ENCODE measurements at places on chromosomes 16 and 17.

DNA sequence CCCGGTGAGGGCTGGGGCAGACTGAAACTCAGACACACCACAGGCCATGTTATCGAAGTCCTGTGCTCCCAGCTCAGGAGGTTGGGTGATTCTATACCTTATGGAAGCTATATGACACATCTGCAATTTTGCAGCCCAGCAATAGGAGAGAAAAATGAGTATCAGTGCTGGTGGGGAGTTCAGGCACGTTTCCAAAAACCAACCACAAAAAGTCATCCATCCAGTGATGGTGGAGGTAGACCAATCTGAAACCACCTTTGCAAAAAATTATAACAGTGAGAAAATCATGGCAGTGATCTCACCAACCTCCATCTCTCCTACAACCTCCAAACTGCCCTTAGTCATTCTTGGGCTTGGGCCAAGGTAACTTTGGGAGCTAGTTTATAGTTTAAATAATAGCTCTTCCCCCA is 327.9 kb downstream of the SLC39A11 start:
- no peak for DNase-seq

- peak; percentile 66 for DNase-seq
These were observed 31.0 kb downstream of the HASPIN start for GRCh38 chr17:3754458-3755334.

GRCh38 chr17:30395398-30396022 is 16.8 kb downstream of the CPD start:
- no peak for DNase-seq

DNA sequence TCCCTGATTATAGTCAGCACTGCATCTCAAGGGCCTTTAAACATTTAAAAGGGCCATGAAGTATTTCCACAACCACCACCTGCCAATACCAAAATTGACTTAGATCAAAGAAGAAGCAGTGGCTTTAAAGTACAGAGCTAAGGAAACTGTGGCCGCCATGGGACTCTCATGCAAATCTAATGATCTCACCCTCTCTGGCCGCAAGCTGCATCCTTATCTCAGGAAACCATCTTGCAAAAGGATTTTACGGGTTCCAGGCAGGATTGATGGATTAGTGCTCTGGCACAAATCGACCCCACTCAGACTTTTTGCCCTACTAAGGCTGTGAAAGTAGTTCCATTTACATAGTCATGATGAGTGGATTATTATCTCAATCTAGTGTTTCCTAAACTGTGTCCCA is 22.6 kb downstream of the CDRT4 start:
- no peak for DNase-seq

- DNase-seq, result no peak
These were observed 25.2 kb upstream of the SMPD3 start for GRCh38 chr16:68473358-68474070.

GRCh38 chr17:20315821-20316220 is 151.5 kb downstream of the LGALS9B start:
- DNase-seq, result no peak

All from activated CD4-positive, CD25-positive, alpha-beta regulatory T cell (primary cell).